ENCODE measurements at places on chromosomes 11 and 22.
A peak's percentile ranks its signal among the peaks of the same experiment; 100 is the strongest.

GRCh38 chr11:27696961-27697360, 3.3 kb downstream of the BDNF start:
- DNase-seq = no peak

GRCh38 chr11:353179-353873, 16.0 kb upstream of the B4GALNT4 start:
- peak; percentile 88 for DNase-seq

DNA sequence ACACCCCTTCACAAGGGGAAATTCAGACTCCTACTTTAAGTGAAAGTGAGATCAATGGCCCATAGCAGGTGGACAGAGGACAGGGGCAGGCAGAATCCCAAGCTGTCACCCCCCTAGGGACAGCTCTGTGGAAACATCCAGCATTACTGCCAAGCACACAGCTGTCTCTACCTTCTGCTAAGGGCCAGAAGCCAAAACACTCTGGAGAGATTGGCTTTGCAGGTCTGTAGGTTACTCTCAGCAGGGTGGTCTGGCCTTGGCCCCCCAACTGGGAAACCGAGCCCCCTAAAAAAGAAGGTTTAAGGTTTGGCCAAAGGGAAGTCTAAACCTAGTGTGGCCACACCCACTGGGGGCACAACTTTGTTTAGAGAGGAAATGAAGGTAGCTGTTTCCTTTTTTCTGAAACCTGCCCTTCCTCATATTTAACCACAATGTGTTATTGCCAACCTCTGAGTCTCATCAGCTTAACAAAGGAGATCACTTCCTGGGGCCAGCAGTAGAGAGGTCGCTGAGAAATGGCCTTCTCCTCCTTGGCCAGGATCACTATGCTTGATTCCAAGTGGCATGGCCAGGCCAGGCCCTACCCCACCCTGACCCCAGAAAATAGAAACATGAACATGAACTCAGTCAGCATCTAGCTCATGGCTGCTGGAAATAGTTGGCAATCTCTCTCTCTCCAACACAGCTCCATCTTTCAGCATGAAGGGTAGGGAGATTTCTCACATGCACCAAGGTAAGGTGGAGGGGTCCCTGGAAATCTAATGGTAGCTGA, 25.9 kb upstream of the SCARF2 start:
- DNase-seq = no peak

GRCh38 chr11:126963115-126963514, 37.5 kb downstream of the KIRREL3 start:
- DNase-seq = no peak

- no peak for DNase-seq
Measured at GRCh38 chr11:64799623-64800302, 3.3 kb downstream of the MAP4K2 start.

GRCh38 chr11:70326365-70326811, 55.9 kb downstream of the PPFIA1 start:
- no peak for DNase-seq

- DNase-seq = peak; percentile 55
Measured at GRCh38 chr11:75532200-75533048, 6.7 kb upstream of the GDPD5 start.

GRCh38 chr11:128116447-128116846, 470.9 kb downstream of the ETS1 start:
- DNase-seq = no peak

GRCh38 chr22:21940521-21940920, 12.1 kb downstream of the PPM1F start:
- DNase-seq = no peak

DNA sequence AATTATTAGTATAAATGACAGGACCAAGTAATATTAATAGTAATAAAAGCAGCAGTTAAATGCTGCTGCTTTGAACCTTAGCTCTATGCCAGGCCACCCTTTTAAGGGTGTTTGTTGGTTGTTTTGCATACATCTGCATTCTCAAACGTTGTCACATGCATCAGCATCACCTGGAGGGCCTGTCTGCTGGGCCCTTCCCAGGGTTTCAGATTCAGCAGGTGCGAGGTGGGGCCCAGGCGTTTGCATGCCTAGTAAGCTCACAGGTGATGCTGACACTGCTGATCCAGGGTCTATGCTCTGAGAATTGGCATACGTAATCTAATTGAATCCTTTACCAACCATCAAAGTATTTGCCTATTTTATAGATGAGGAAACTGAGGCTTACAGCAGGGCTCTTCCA, 246.5 kb downstream of the CADM1 start:
- DNase-seq = no peak

DNA sequence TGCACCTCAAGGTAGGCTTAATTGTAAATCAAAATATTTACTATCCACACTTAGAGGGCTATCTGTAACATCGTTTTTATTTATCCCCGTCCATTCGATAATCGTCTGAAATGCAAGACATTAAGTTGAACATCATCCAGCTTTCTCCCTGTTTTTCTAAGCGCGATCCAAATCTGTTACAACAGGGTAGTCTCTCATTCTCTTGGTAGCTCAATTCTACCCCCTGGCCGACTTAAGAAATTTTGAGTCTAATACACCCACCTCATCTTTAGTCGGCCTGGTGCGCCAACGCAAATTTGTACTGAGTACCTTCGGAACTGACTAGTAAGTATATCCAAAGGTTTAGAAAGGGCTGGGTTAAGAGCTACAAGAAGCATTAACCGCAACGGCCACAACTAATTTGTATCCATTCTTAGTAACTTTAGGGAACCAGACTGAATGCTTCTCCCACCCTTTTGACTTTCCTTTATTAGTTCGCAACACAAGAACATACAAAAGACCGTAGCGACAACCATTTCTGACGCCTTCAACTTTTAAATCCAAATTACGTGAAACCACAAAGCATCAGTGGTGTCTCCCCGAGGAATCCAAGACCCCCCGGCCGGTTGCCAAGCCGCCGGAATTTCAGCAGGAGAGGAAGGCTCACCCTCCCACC, 1.0 kb upstream of the ZNF143 start:
- no peak for DNase-seq

- no peak for DNase-seq
Measured at GRCh38 chr22:22960307-22960706, 72.7 kb downstream of the IGLL5 start.

DNA sequence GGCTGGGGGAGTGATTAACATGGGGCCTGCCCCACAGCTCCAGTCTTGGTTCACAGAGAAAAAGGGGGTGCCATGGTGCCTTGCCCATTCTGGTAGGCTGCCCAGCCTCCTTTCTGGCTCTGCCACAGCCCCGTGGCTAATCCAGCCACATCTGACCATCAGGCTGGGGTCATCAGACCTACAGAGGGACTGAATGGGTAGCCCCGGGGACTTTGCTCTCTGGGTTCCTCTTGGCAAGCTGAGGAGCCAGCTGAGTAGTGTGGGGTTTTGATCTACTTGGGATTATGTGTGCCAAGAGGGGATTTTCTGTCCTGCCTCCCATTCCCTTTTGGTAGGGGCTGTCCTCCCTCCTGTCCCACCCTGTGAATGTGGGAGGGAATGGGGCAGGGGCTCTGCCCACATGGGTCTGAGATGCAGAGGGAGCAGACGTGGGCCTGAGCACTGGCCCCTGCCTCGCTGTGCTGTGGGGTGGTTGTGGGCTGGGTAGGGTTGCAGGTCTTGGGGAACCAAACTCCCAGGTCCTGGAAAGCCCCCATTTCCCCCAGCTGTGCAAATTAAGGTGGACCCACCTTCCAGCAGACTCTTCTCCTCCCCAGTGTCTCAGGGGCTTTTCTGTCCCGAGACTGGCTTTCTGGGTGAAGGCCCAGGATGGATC, 32.0 kb downstream of the CD82 start:
- DNase-seq = no peak

- DNase-seq = no peak
Measured at GRCh38 chr11:37916331-37916730, 1318.3 kb upstream of the RAG2 start.

- DNase-seq = no peak
Measured at GRCh38 chr22:28102151-28102812, 183.2 kb upstream of the PITPNB start.

DNA sequence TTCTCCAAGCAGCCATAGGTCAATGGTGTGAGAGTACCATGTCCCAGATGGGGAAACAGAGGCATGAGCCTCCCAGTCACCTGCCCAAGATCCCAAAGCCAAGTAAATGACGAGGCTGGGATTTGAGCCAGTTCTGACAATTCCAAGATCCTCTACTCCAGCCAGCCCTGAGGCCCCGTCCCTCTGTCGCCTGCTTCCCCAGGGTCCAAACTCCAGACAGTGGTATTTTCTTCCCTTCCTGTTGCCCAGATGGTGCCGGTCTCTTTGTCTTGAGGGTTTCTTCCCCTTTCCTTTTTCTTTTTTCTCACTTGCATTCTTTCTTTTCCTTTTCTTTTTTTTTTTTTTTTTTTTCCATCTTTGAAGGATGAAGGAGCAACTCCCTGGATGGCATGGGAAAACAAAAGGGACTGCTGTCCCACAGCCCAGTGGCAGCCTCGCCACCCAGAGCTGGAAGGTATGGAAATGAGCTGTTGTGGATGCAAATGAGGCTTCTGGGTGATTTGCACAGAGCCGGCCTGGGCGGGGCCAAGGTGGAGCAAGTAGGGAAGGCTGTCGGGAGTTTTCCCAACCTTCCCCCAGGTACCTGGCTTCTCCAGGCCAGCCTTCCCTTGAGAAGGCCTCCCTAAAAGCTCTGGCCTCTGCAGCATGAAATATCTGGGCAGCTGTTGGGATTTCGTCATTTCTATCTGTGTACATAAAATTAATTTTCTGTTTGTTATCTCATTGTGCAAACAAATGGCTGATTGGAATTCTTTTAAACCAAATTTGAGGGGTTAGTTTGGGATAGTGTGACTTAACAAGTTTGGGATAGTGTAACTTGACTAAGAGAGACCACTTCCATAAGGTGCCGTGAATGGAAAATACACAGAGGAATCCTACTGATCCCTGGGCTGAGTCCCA, 146.8 kb downstream of the MN1 start:
- DNase-seq = no peak

DNA sequence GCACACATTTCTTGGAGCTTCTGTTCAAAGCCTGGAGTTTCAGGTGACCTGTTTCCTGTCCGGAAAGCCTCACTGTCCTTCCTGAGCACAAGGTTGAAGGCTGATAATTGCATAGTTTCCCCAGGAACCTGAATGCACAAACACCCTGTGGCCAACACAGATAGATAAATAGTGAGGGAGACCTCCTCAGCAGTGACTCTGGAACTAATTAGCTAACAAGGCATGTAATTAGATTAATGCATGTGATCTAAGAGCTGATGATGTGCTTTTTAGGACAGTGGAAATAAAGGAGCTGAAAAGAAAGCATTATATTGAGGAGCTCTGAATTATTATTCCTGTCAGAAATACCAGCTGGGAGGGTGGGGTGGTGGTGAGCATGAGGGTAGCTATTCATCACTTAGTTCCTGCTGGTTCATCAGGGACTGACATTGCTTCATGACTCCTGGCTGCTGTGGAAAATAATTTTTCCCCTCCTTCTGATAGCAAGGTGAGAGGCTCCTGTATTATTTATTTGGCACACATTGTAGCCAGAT, 101.1 kb downstream of the NELL1 start:
- DNase-seq = no peak

DNA sequence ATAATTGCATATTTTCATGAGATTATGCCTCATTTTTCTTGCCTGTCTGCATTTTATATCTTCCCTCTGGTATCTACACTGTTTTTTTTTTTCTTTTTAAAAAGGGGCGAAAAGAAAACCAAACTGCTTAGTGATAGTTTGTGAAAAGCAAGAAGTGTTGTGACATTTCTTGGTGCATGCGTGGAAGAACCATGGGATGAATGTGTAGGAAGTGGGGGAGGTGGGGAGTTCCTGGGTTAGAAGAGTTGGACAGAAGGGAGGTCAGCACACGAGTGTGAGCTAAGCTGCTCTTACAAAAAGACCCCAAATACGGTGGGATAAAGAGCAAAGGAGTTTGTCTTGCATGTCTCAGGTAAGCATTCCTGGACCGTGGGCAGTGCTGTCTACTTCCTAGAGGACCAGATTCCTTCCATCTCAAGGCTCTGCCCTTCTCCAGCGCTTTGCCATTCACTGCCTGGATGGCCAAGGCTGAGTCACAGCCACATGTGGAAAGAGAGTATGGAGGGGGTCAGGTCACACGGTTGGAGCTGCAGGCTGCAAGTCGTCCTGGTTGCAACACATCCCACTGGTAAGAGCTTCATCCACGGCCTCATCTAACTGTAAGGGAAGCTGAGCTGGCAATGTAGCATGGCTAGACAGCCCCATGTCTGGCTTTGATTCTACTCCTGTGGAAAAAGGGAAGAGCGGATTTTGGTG, 300.6 kb downstream of the DDX10 start:
- no peak for DNase-seq

- no peak for DNase-seq
Measured at GRCh38 chr11:2462543-2462985, 17.8 kb downstream of the KCNQ1 start.
